HFFc6 (cell line): ENCODE measurements at places on chromosomes 6 and 20. TPM values are rescaled to one million over a fixed set of nuclear protein-coding genes. Genes with fewer than 3 reads are reported as not detected.

The TRAPPC3L gene
- 0.20 and 0.23 TPM in 2 replicates for total RNA-seq

The RSPH9 gene
- 0.10 and 0.60 TPM in 2 replicates for total RNA-seq

DNA sequence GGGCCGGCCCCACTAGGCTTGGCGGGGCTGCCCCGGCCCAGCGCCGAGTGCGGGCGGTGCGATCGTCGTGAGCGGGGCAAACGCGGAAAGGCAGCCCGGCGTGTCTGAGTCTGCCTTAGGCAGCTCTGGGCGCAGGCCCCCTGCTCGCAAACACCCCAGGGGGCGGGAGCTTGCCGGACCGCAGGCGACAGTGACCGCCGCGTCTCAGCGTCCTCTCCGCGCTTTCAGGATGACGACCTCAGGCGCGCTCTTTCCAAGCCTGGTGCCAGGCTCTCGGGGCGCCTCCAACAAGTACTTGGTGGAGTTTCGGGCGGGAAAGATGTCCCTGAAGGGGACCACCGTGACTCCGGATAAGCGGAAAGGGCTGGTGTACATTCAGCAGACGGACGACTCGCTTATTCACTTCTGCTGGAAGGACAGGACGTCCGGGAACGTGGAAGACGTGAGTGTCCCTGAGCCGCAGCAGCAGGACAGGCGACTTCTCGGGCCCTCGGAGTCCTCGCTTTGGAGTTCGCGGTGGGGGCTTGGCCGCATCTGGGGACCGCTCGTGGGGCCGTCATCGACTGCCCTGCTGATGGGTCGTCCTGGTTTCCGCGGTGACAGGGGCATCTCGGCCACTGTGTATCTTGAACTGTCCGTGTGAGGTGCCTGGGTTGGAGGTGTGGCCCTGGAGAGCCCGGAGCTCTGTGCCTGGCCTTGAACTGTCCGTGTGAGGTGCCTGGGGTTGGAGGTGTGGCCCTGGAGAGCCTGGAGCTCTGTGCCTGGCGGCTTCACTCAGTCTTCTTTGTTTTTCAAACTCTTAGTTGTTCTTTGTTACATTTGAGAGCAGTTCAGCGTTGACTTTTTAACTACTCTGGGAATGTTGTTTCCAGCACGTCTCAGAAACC lies 786 bp downstream of the ADRM1 start:
- H3K4me3 ChIP-seq = peak overlapping the region; percentile 97
- H3K27me3 ChIP-seq = no peaks in the 10 kb centered on the region; the same call in 1 of the 2 replicates
- H3K27ac ChIP-seq = peak overlapping the region; percentile 83
- DNase-seq = no peak

DNA sequence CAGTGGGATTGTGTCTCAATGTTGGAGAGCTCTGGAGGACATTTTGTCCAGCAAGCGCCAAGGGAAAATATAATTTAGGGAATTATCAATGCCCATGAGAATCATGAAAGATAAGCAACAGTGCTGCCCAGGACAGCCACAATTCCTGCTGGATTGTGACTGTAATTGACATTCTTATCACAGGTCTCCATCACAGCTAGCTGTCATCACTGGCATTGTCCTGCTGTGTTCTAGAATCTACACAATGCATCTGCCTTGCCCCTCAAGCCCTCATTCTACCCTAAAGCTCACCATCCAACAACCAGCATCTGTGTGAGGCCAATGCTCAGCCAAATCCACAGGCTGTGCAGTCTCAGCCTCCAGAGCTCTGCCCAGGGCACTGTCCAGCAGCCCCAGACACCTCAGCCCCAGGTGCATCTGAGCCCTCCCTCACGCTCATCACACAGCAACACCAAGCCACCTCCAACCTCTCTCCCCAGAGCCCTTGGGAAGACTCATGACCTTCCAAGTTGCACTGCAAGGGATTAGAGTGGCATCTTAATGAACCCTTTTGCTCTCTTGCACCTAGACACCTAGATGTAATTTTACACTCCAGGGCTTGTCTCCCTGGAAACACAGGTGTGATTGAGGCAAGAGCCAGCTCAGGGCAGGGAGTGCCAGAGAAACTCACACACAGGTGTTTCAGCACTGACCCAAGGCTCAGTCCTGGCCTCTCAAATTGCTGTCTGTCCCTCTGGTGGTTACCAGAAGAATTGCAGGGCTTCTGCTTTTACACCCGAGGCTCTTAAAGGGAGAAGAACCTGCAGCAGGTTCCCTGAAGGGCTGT lies 85.2 kb upstream of the PHACTR3 start:
- H3K4me3 ChIP-seq = no peak overlapping the region
- peak; percentile 35 for DNase-seq
- no peaks in the 10 kb centered on the region for H3K4me1 ChIP-seq
- H3K27me3 ChIP-seq = peaks cover 8% of the 10 kb centered on the region
- H3K36me3 ChIP-seq = no peaks in the 10 kb centered on the region

DNA sequence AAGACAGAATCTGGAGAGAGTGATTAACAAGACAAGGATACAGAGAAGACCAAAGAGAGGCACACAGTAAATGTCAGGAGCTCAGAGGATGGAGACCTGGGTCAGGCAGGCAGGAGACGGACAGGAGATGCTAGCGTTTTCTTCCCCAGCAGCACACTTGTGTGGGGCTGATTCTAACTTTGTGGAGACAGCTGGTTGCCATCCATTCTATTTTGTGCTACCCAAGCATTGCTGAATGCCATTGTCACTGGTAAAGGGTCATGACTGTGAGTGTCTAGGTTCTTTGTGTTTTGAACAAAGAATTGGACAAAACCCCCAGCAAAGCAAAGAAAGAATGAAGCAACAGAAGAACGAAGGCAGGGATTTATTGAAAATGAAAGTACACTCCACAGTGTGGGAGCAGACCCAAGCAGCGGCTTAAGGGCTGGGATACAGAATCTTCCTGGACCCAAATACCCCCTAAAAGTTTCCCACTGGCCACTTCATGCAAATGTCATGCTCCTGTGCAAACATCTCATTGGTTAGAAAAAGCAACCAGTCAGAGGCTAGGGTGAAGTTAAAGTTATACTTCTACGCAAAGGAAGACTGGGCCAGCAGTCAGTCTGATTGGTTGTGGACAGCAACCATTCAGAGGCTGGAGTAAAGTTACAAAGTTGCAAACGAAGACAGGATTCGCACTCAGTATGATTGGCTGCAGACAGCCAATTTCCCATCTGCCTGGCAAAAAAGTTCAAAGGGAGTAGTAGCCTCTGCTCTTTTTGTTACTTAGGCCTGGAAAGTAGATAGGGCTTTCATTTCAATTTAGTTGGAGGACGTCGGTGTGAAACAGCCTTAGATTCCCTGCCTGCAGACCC lies 17.5 kb downstream of the PTK7 start:
- peak overlapping the region; percentile 94 for H3K27ac ChIP-seq
- peaks cover 5% of the 10 kb centered on the region for H3K36me3 ChIP-seq
- peak overlapping the region; percentile 80 for H3K4me3 ChIP-seq

GRCh38 chr6:40036186-40036585 lies 101.9 kb upstream of the MOCS1 start:
- no peaks in the 10 kb centered on the region for H3K27me3 ChIP-seq
- no peak overlapping the region for H3K27ac ChIP-seq
- no peaks in the 10 kb centered on the region; the same call in 1 of the 2 replicates for H3K36me3 ChIP-seq
- no peak for DNase-seq
- H3K4me1 ChIP-seq = no peaks in the 10 kb centered on the region
- no peak overlapping the region for H3K4me3 ChIP-seq

GRCh38 chr20:32336918-32337347 lies 21.2 kb upstream of the ASXL1 start:
- no peak overlapping the region for H3K4me3 ChIP-seq
- peaks cover 1% of the 10 kb centered on the region for H3K27me3 ChIP-seq
- no peak for DNase-seq
- H3K4me1 ChIP-seq = peaks cover 34% of the 10 kb centered on the region
- peaks cover 10% of the 10 kb centered on the region for H3K36me3 ChIP-seq
